ENCODE measurements at places on chromosomes 3 and 15. TPM values are rescaled to one million over a fixed set of nuclear protein-coding genes. Genes with fewer than 3 reads are reported as not detected.
A peak's percentile ranks its signal among the peaks of the same experiment; 100 is the strongest.

DNA sequence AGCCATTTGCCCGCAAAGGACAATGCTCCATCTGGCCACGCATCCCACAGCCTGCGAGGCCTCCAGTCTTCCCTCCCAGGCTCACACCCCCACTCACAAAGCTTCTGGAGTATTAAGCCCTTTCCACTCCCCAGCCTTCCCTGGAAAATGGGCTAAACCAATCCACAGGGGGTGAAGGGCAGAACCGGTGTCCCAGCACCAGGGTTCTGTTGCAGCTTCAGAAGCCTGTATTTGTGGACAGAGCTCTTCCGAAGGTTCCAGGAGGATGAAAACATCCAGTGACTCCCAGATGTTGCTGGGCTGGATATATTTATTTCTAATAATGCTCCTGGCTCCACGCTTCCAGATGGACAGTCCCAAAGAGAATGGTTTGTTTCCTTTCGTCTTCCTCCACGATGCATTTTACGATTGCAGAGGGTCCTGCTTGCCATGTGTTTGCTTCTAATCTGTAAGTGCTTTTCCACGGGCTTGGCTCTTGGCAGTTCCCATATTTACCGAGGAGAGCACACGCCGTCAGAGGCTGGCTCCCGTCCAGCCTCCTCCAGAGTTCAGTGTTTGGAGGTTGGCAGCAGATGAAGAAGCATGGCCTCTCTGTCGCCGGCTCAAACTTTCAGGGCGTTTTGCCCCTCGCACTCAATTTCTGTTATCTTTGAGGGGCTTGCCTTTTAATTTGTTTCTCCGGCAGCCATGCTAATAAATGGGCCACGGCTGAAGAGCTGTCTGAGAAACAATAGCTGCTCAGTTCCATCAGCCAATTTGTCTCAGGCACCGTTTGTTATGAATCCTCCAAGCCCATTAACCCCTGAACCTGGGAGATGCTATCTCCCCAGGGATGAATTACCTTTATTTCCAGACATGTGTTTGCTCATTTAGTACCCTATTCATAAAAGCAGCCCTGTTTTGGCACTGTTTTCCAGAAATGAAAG, 367.9 kb upstream of the PROK2 start:
- H3K27me3 ChIP-seq = no peaks in the 10 kb centered on the region
- H3K4me1 ChIP-seq = peaks cover 13% of the 10 kb centered on the region
- peak overlapping the region; percentile 5 for H3K27ac ChIP-seq
- peak overlapping the region; percentile 41 for H3K4me3 ChIP-seq
- peak; percentile 67 for DNase-seq

GRCh38 chr3:146222204-146223046, 28.5 kb downstream of the PLSCR4 start:
- peaks cover 18% of the 10 kb centered on the region for H3K4me1 ChIP-seq
- no peak for DNase-seq
- no peak overlapping the region for H3K4me3 ChIP-seq
- H3K36me3 ChIP-seq = peaks cover 4% of the 10 kb centered on the region
- no peaks in the 10 kb centered on the region for H3K27me3 ChIP-seq
- H3K27ac ChIP-seq = peak overlapping the region; percentile 10

GRCh38 chr3:130900959-130901358, 7.1 kb downstream of the ATP2C1 start:
- H3K4me3 ChIP-seq = no peak overlapping the region
- no peaks in the 10 kb centered on the region for H3K4me1 ChIP-seq
- H3K36me3 ChIP-seq = no peaks in the 10 kb centered on the region
- no peak for DNase-seq
- no peak overlapping the region for H3K27ac ChIP-seq
- H3K27me3 ChIP-seq = no peaks in the 10 kb centered on the region

- H3K36me3 ChIP-seq = no peaks in the 10 kb centered on the region
- no peak overlapping the region for H3K4me3 ChIP-seq
- H3K27me3 ChIP-seq = no peaks in the 10 kb centered on the region
These were observed 67.7 kb downstream of the IGF2BP2 start for GRCh38 chr3:185757176-185757575.

- peak overlapping the region; percentile 98 for H3K27ac ChIP-seq
- peaks cover 50% of the 10 kb centered on the region for H3K4me1 ChIP-seq
- H3K4me3 ChIP-seq = peak overlapping the region; percentile 100
- no peaks in the 10 kb centered on the region for H3K36me3 ChIP-seq
- H3K27me3 ChIP-seq = no peaks in the 10 kb centered on the region
These were observed 654 bp downstream of the PIK3CA start for GRCh38 chr3:179148616-179149405.

Gene RFTN1
- 118 TPM for total RNA-seq

DNA sequence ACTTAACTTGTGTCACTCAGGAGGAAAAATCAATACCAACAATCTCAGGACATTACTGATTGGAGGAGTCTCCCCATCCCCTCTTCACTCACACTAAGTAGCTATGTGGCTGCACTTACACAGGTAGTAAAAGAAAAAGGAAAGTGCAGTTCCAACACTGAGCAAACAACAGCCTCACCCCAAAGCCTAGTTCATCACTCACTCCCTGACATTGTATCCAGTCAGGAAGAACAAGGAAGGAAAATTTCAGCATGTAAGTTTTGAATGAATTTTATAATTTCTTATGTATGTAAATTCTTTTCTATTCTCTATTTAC, 273.4 kb downstream of the IGSF11 start:
- H3K27ac ChIP-seq = no peak overlapping the region
- DNase-seq = no peak
- H3K4me1 ChIP-seq = no peaks in the 10 kb centered on the region
- no peak overlapping the region for H3K4me3 ChIP-seq
- no peaks in the 10 kb centered on the region for H3K36me3 ChIP-seq
- H3K27me3 ChIP-seq = no peaks in the 10 kb centered on the region
